ENCODE measurements at places on chromosomes 7 and 10.
A peak's percentile ranks its signal among the peaks of the same experiment; 100 is the strongest.

DNA sequence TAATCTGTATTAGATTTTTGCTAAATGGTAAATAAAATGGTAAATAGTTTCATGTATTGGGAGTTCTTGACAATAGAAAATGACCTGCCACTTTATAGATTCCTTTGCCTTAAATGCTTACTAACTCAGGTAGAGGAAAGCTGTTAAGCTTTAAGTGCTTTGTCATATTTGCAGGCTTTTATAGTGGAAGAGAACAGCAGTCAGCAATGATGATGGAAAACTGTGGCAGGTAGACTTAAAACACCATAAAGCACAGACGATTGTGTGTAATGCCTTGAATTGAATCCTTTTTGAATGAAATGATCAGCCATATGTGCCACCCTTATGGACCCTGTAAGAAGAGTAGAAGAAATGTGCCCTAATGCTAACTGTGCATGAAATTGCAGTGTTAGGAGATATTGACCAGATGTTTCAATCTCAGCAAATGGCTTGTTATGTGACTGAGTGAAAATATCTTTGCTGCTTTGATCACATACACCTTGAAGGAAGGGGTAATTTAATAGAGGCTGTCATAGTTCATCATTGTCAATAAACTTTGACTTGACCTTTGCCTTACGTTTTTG lies 230.4 kb downstream of the ADK start:
- DNase-seq, result no peak

- no peak for DNase-seq
Observed at GRCh38 chr10:77325233-77325537, 312.4 kb downstream of the KCNMA1 start.

DNA sequence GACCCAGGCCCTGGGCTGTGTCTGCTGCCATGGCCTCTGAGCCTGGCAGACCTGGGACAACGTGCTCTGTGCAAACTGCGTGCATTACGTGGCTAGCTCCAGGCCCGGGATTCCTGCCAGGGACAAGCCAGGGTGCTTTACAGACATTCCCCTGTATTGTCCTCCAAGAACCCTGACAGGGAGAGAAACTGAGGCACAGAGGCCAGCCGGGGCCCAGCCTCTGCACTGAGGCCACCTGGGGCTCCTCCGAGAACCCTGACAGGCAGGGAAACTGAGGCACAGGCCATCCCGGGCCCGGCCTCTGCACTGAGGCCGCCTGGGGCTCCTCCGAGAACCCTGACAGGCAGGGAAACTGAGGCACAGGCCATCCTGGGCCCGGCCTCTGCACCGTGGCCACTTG lies 64.9 kb downstream of the CFAP46 start:
- DNase-seq, result no peak

DNA sequence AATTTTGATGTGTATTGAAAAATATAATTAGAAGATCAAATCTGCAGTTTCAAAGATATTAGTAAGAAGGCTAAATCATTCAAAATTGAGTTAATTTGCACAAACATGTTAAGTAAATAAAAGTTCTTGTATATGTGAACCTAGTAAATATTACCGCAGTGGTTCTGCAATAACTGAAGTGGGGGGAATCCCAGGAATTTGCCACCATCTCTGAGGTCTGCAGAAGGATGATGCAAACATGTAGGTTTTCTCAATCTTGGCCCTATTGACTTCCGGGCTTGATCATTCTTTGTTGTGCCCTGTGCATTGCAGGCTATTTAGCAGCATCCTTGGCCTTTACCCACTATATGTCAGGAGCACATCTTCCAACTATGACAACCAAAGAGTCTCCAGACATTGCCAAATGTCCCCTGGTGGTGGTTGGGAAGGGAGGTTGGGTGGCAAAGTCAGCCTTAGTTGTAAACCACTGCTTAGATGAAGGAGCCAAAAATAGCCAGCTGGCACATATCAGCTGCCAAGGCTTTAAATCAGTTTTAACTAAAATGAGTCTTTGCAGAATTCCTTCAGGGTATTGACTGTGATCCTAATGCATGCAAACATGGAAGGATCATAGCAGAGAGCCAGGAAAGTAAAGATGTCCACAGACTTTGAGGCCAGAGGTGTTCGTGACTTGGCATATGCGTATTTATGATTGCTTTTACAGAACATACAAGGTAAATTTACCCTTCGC lies 146.3 kb downstream of the TRIL start:
- no peak for DNase-seq

GRCh38 chr10:71084818-71085126 lies 127.6 kb upstream of the UNC5B start:
- DNase-seq, result no peak

DNA sequence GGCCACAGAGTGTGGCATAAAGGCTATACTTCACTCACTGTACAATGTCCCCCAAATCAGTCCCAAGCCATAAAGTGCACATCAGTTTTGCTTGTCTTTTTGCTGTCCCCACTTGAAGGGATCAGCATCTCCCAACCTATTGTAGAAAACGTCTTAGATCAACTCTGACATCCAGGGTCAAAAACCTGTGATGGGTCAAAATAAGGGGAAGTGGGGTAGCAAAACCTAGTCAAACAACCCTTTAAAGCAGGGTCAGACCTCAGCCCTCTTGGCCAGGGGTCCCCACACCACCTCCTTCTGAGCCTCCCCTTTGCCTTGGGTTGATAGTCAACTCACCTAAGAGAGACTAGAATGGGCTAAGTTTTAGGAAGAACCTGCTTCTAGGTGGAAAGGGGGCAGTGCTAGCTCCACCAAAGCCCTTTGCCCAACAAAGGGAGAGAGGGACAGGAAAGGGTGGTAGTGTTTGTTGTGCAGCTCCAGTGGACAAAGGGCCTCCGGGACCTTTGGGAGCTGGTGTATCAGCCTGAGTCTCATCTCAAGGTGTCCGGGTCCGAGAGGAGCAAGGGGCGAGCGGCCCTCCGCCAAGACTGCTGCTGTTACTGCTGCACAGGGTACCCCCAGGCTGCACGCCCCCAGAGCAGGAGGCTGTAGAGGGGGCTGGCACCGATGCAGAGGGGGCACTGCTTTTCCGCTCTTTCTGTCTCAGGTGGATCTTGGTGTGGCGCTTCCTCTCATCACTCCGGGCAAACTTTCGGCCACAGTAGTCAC lies 3.3 kb downstream of the EGR2 start:
- no peak for DNase-seq

DNA sequence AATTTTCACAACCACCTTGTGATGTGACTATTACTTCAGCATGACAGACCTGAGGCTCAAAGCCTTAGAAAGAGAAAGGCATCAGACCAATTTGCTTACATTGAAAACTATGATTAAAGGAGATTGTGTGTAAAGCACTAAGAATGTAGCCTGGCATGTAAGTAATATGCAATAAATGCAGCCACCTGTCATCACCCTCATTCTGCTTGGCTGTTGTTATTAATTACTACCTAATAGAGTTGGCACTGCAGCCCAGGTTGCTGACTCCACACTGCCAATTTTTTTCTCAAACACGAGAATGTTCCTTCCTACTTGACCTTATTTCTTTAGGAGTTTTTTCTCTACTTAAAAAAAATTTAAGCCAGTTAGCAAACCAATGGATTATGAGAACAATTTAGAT lies 61.2 kb upstream of the NPVF start:
- DNase-seq, result no peak

GRCh38 chr10:127922206-127922605 lies 15.3 kb downstream of the PTPRE start:
- no peak for DNase-seq

DNA sequence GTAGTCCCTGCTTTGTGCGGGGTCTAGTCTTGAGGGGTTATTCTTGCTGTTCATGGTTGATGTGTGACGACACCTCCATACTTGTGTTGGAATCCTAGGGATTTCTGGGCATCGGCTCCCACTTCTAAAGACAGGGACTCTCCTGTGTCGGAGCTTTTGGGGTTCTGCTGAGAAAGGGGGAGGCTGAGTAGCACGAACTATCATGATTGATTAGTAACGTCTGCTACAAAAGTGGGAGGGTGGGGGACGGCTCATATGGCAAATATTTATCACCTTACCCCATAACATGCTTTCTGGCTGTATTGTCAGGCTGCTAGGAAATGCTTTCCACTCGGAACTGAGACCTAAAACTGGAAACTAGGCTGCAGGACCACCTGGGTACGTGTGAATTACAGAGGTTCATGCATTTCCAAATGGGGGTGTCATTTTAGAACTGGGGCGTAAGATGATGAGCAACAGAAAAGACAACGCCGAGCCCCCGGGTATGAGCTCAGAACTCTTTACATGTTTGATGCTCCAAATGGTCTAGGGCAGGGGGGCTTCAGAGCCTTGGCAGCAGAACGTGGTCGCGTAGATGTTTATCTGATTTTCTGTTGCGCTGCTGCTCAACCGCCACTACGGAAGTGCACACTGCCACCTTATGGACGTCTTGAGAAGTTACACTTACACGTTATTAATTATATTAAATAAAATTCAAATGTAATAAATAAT lies 15.1 kb upstream of the NME8 start:
- DNase-seq, result peak; percentile 59

DNA sequence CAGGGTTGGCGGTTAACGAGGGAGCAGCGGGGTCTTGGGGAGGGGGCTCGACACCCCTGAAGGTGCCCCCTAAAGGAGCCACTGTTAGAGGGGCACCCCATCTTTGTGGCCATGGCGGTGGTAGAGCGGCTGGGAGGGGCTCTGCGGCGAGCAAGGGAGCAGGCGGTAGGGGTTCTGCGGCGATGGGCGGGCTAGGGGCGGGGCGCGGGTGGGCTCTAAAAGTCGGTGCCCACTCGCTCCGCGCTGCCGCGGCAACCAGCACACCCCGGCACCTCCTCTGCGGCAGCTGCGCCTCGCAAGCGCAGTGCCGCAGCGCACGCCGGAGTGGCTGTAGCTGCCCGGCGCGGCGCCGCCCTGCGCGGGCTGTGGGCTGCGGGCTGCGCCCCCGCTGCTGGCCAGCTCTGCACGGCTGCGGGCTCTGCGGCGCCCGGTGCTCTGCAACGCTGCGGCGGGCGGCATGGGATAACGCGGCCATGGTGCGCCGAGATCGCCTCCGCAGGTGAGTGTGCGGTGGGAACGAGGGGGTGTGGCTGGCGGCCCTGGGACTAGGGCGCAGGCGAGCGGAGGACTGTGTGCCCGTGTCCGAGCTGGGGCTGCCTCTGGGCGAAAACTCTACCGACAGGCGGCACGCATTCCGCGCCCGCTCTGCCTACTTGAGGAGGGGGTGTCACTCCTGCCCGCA lies at the start of gene MEST:
MEST (plus strand) TSS at position 245 of the 682 bp plus-strand sequence; CDS start at position 474, 229 bp downstream.
- no peak for DNase-seq

DNA sequence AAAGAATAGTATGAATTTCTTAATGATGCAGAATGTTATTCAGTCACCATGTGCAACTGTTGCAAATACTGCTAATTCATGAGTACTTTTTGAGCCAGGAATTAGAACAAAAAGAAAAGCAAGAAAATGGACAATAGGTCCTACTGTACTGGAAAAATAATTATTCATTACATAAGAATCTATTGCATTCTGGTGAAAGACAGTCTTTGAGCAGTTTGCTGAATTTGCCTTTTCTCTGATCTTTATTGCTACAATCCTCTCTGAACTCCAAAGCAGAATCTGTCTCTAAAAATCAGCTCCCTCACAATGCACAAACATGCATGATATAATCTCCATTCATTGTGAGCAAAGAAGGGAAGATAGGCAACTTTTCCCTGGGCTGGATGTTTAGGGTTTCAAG lies 12.8 kb downstream of the IFIT2 start:
- no peak for DNase-seq

DNA sequence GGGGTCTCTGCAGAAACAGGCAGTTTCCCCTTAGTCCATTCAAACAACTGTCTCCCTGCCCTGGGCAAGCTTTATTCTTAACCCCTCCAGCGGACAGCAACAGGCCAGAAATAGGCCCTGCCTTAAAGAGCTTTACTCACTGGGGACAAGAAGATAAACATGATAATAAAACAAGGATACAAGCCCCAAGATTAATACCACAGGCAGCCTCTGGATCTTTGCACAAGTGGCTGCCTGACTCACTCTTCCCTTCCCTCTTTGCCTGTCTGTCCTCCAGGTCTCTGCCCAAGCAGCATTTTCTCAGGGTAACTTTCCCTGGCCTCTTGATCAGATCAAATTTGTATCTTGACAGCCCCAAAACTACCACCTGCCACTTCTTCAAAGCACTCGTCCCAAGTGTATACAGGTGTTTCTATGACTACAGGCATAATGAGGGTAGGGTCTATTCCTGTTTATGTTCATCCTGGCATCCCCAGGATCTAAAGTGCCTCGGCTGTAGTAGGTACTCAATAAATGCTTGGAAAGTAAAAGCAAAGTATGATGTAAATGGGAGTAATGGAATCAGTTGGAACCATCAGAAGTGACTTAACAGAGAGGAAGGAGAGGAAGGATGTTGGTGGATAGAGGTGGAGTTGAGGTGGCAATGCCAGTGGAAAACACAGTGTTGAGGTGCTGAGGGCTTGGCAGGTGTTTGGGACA lies 7.0 kb upstream of the CAMK2G start:
- DNase-seq, result no peak

- no peak for DNase-seq
Observed at GRCh38 chr7:79520543-79520942, 67.1 kb upstream of the MAGI2 start.

GRCh38 chr7:927031-927671 lies 27.3 kb downstream of the ADAP1 start:
- DNase-seq, result peak; percentile 89

GRCh38 chr10:123636598-123637325 lies 29.4 kb upstream of the GPR26 start:
- DNase-seq, result no peak

DNA sequence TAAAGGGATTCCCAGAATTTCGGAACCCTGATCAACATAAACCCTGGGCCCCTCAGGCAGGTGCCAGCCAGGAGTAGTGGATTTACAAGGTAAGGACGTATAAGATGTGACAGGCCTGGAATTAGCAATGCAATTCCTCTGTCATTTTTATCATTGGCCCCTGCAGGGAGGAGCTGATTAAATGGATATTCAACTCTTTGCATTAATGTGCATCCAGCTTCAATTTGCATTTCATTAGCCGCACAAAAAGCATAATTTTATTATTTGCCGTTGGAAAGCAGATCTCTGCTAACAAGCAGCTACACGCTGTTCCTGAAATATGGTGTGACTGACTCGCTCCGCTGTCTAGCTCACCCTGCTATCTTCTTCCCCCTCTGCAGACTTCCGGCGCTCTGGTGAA lies 195.8 kb downstream of the RPS24 start:
- DNase-seq, result no peak

DNA sequence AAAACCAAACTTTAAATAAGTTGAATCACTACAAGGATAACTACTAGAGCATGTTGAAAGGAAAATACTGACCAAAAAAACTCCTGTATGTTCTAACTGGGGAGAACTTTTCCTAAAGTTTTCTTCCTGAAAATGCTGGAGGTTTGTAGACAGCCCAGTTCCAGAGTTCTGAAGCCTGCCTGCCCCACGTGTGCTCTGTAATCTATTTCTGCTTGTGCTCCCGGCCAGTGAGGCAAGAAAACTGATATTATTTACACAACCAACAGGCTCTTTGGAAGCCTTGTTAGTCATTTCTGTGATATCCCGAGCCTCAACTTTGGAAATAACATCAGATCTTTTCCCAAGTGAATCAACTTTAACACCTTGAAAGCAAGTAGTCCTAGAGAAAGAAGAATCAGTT lies 46.7 kb downstream of the ZFAND4 start:
- no peak for DNase-seq

GRCh38 chr7:120402801-120403200 lies 129.8 kb downstream of the KCND2 start:
- no peak for DNase-seq
